T-cell (primary cell): ENCODE measurements at places on chromosomes 4 and X. TPM values are rescaled to one million over a fixed set of nuclear protein-coding genes. Genes with fewer than 3 reads are reported as not detected.

Gene C4orf36
- not detected for total RNA-seq

Gene XAGE3
- total RNA-seq: not detected

Gene MGAT4D
- not detected for total RNA-seq

Gene ALB
- total RNA-seq: not detected

Gene C4orf54
- total RNA-seq: not detected

GRCh38 chr4:54101190-54102041 lies 1.5 kb downstream of the GSX2 start:
- no peak for DNase-seq
- no peaks in the 10 kb centered on the region for H3K36me3 ChIP-seq
- H3K27me3 ChIP-seq: peaks cover 41% of the 10 kb centered on the region
- H3K27ac ChIP-seq: no peak overlapping the region
- peaks cover 19% of the 10 kb centered on the region for H3K4me1 ChIP-seq

- no peak for DNase-seq
- no peak overlapping the region for H3K27ac ChIP-seq
- H3K27me3 ChIP-seq: no peaks in the 10 kb centered on the region
- no peak overlapping the region for H3K4me3 ChIP-seq
- H3K4me1 ChIP-seq: no peaks in the 10 kb centered on the region
Measured at GRCh38 chrX:18789916-18790315, 82.5 kb downstream of the PPEF1 start.

GRCh38 chr4:89294573-89295269 lies 12.9 kb downstream of the GPRIN3 start:
- H3K27me3 ChIP-seq: no peaks in the 10 kb centered on the region
- H3K4me1 ChIP-seq: peaks cover 50% of the 10 kb centered on the region
- H3K36me3 ChIP-seq: no peaks in the 10 kb centered on the region
- DNase-seq: peak; percentile 28
- no peak overlapping the region for H3K4me3 ChIP-seq

DNA sequence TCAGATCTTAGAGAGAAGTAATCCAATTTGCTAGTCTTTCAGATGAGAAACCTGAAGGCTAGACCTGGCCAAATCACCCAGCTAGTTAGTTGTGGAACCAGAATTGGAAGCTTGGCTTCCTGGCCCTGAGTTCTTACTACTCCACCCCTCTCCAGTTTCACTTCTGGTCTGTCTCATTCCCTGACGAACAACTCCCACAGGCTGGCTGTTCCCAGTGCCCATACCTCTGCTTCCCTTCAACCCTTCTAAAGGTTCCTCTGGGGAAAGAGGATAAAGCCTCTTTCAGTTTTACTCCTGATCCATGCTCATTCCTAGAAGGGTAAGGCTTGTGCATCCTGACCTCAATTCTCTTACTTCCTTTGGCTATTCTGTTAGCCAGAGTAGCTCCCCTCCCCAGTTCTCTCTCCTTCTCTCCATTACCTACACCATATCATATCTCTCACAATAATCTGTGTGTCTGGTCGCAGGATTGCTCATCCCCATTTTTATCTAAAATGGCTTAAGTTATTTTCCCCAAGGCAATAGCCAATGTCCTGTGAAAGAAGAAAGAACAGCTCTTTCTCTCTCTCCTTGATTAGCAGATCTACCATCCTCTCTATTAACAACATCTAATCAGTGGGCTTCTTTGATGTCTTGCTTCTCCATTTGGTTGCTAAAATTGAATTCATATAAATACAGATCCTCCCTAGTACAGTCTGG lies 155.0 kb upstream of the MAOA start:
- H3K27ac ChIP-seq: no peak overlapping the region
- H3K4me1 ChIP-seq: no peaks in the 10 kb centered on the region
- H3K27me3 ChIP-seq: no peaks in the 10 kb centered on the region
- no peak overlapping the region for H3K4me3 ChIP-seq
- H3K36me3 ChIP-seq: no peaks in the 10 kb centered on the region
- no peak for DNase-seq

GRCh38 chr4:82733636-82734035 lies 65.0 kb downstream of the SCD5 start:
- no peaks in the 10 kb centered on the region for H3K27me3 ChIP-seq
- H3K4me1 ChIP-seq: no peaks in the 10 kb centered on the region
- no peak overlapping the region for H3K27ac ChIP-seq

DNA sequence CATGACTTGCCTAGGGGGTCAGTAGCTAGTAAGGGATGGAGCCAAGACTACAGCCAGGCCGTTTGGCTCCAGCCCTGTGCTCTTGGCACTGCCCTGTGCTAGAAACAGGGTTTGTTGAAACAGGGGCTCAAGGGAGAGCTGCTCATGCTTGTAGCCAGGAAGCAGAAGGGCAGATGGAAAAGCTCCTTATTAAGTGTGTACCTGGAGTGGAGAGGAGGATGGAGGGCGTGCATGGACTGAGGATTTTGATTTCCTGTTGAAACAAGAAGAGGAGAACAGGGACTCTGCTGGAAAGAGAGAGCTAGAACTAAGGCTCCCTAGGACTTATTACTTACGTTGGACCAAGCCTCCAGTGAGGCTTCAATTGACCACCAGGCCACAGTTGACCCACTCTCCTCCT lies 363.0 kb downstream of the MID1IP1 start:
- peaks cover 13% of the 10 kb centered on the region for H3K4me1 ChIP-seq
- no peak overlapping the region for H3K4me3 ChIP-seq
- H3K27ac ChIP-seq: no peak overlapping the region
- no peak for DNase-seq
- H3K27me3 ChIP-seq: no peaks in the 10 kb centered on the region
- H3K36me3 ChIP-seq: no peaks in the 10 kb centered on the region

DNA sequence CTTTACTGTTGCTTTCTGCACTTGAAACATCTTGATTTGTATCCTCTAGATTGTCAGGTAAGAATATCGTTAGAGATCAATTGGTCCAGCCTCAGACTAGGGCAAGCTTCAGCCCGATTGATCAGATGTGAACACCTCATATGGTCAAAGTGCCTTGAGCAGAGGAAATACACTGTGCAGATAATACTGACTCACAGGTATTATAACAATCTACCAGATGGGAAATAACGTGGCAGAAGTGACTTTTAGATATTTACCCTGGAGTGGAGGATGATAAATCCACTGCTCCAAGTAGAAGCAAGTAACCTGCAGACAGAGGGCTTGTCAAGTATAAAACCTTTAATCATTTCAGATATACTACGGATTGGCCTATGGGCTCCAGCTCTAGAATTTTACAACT lies 17.9 kb downstream of the VEGFC start:
- no peak for DNase-seq
- no peak overlapping the region for H3K27ac ChIP-seq
- H3K4me3 ChIP-seq: no peak overlapping the region
- no peaks in the 10 kb centered on the region for H3K27me3 ChIP-seq
- H3K36me3 ChIP-seq: no peaks in the 10 kb centered on the region

DNA sequence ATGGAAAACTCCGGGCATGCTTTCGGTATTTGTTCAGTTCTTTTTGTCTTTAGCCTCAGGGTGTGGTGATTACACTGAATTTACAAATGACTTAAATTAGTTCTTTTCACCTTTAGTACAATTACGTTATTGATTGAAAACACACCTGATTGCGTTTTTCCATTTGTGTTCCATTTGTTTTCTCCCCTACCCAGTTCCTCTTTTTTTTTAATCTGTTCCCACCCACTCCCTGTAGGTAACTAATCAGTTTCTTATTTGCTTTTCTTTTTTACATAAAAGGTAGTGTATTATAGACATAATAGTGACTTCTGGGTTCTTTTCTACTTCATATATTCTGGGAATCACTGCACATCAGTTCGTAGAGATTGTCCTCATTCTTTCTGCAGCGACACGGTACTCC lies 53.4 kb downstream of the TNIP2 start:
- H3K27ac ChIP-seq: no peak overlapping the region
- no peak overlapping the region for H3K4me3 ChIP-seq
- H3K4me1 ChIP-seq: no peaks in the 10 kb centered on the region
- H3K27me3 ChIP-seq: no peaks in the 10 kb centered on the region

GRCh38 chr4:86908251-86908657 lies 16.0 kb upstream of the C4orf36 start:
- no peak overlapping the region for H3K4me3 ChIP-seq
- H3K27ac ChIP-seq: no peak overlapping the region
- H3K36me3 ChIP-seq: no peaks in the 10 kb centered on the region

- no peaks in the 10 kb centered on the region for H3K36me3 ChIP-seq
- DNase-seq: no peak
- H3K4me3 ChIP-seq: no peak overlapping the region
- no peaks in the 10 kb centered on the region for H3K27me3 ChIP-seq
Measured at GRCh38 chrX:4382273-4382672, 668.8 kb upstream of the PRKX start.
